ENCODE measurements at places on chromosomes 1 and 21. TPM values are rescaled to one million over a fixed set of nuclear protein-coding genes. Genes with fewer than 3 reads are reported as not detected.
A peak's percentile ranks its signal among the peaks of the same experiment; 100 is the strongest.

IQGAP3 gene
- total RNA-seq, result 0.10 TPM

GRCh38 chr1:218368686-218369085, 23.6 kb downstream of the TGFB2 start:
- DNase-seq, result no peak
- H3K4me3 ChIP-seq, result no peak overlapping the region
- H3K27me3 ChIP-seq, result no peaks in the 10 kb centered on the region
- no peak overlapping the region for H3K27ac ChIP-seq
- no peaks in the 10 kb centered on the region for H3K36me3 ChIP-seq

DNA sequence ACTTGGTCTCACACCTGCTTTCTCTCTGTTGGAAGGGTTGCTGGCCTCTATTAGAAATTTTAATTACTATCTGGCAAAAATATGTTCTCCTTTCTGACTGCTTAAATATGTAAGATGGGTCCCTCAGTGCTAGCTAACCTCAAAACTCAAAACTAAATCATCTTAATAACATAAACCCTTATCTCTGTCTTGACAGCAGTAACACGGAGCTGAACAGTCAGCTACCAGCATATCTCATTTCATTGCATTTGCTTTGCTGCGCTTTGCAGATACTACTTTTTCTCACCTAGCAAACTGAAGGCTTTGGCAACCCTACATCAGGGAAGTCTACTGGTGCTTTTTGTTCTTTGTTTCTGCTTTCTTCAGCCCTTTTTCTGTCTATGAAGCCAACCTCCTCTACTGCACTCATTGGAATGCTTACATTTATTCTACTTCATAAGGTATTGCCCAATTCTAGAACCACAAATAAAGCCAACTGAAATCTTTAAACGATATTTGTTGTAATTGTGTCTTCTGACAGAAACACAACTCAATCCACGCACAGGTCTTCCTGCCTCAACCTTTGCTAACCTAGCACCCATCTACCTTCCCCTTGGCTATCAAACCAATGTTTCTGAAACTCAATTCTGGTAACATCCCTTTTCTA, 95.6 kb downstream of the RERE start:
- no peak overlapping the region for H3K4me3 ChIP-seq
- DNase-seq, result no peak
- no peaks in the 10 kb centered on the region for H3K4me1 ChIP-seq
- H3K36me3 ChIP-seq, result no peaks in the 10 kb centered on the region
- H3K27me3 ChIP-seq, result no peaks in the 10 kb centered on the region

RGS13 gene
- 0.32 TPM for total RNA-seq

PIGK gene
- 18.4 TPM for total RNA-seq

PLXNA2 gene
- 0.62 TPM for total RNA-seq

DNA sequence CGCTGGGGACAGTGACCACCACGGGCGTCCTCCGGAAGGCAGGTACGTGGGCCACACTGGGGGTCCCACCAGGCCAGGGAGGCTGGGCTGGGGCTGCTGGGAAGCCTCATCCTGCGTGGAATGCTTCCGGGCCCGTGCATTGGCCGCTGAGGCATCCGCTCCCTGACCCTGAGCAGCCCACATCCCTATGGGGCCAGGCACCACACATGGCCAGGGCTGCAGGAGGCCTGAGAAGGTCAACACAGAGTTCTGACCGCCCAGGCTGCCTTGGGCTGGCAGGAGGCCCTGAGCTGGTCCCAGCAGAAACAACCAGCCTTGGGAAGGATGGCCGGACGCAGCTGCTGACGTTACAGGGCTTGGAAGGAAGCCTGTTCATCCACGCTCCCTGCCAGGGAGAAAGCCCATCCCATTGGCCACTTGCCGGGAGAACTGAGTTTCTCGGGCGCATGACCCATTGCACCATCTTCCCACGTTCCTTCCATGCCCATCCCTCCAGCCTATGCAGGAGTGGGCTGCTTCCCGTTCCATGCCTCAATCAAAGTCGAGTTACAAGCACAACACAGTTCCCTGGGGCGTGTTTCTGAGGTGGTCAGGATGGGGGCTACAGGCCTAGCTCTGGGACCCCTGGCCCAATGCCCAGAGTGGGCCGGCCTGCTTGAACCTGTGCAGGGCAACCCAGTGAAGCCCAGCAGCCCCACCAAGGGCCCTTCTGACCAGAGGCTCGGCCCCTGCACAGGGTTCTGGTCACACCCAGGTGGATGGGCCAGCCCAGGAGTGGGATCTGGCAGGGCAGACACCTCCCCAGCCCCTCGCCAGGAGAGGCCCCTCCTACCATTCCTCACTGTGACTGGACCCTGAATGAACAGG, 31.7 kb downstream of the TRIM11 start:
- peaks cover 14% of the 10 kb centered on the region for H3K4me1 ChIP-seq
- H3K36me3 ChIP-seq, result no peaks in the 10 kb centered on the region
- H3K27me3 ChIP-seq, result no peaks in the 10 kb centered on the region
- DNase-seq, result no peak
- H3K27ac ChIP-seq, result no peak overlapping the region

GRCh38 chr1:207308451-207309190, 12.9 kb upstream of the CD55 start:
- peak overlapping the region; percentile 7 for H3K4me3 ChIP-seq
- no peak for DNase-seq
- no peaks in the 10 kb centered on the region for H3K27me3 ChIP-seq
- H3K4me1 ChIP-seq, result peaks cover 13% of the 10 kb centered on the region
- no peak overlapping the region for H3K27ac ChIP-seq
- H3K36me3 ChIP-seq, result no peaks in the 10 kb centered on the region

DNA sequence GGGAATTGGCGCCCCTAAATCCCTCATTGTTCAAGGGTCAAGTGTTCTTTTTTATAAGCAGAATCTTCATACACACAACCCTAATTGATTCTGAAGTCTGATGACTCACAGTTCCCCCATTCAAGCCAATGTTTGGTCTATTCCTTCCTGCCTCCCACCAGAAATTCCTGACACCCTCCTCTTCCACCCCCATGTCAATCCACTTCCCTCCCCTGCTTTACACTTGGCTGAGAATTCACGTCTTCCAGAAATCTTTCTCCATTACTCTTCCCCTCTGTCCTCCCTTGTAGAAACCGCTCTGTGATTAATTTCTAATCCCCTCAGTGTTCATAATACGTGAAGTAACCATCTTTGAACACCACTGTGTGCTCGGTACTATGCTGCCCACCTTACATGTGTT, 76.2 kb upstream of the CD34 start:
- no peak overlapping the region for H3K4me3 ChIP-seq
- DNase-seq, result no peak
- no peaks in the 10 kb centered on the region for H3K4me1 ChIP-seq
- H3K36me3 ChIP-seq, result no peaks in the 10 kb centered on the region

GRCh38 chr21:9838738-9839642, 682.4 kb upstream of the TPTE start:
- no peaks in the 10 kb centered on the region for H3K4me1 ChIP-seq
- no peak overlapping the region for H3K27ac ChIP-seq
- no peaks in the 10 kb centered on the region for H3K27me3 ChIP-seq
- no peak overlapping the region for H3K4me3 ChIP-seq
- no peaks in the 10 kb centered on the region for H3K36me3 ChIP-seq

- no peak overlapping the region for H3K4me3 ChIP-seq
- no peak for DNase-seq
- no peaks in the 10 kb centered on the region for H3K4me1 ChIP-seq
- H3K27me3 ChIP-seq, result peaks cover 8% of the 10 kb centered on the region
These were observed 21.5 kb downstream of the INSL5 start for GRCh38 chr1:66779475-66780078.

GRCh38 chr1:185960422-185961321, 226.5 kb downstream of the HMCN1 start:
- H3K27me3 ChIP-seq, result no peaks in the 10 kb centered on the region
- no peaks in the 10 kb centered on the region for H3K36me3 ChIP-seq
- H3K4me3 ChIP-seq, result no peak overlapping the region
- no peaks in the 10 kb centered on the region for H3K4me1 ChIP-seq
- no peak overlapping the region for H3K27ac ChIP-seq

DNA sequence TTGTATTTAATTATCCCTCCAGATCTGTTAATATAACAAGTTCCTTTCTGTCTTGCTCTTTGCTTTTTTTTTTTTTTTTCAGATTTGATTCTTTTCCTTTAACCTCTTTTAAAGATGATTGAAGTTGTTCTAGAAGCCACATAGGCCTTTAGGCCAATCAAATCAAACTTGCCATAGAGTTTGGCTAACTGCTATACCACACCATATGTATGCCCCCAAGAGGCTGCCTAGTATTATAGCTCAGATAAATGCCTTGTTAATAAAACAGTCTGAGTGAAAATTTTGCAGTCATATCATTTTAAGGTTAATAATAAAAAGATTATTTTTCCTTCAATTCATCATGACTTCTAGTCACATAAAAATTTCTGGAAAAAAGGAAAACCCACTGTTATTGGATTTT, 696.0 kb upstream of the CHRM3 start:
- H3K27ac ChIP-seq, result no peak overlapping the region
- no peak for DNase-seq
- H3K4me1 ChIP-seq, result no peaks in the 10 kb centered on the region
- H3K27me3 ChIP-seq, result no peaks in the 10 kb centered on the region
- H3K36me3 ChIP-seq, result no peaks in the 10 kb centered on the region
- H3K4me3 ChIP-seq, result no peak overlapping the region

Data from CD4-positive, CD25-positive, alpha-beta regulatory T cell (primary cell).